ENCODE measurements at places on chromosomes 13 and 19. TPM values are rescaled to one million over a fixed set of nuclear protein-coding genes. Genes with fewer than 3 reads are reported as not detected.

FUZ gene
- total RNA-seq: 16.4 TPM

PTH2 gene
- total RNA-seq: not detected

SYT3 gene
- total RNA-seq: not detected

AXL gene
- total RNA-seq: 157 TPM

EMP3 gene
- 381 TPM for total RNA-seq

SPACA6 gene
- total RNA-seq: 2.6 TPM

ZNF761 gene
- total RNA-seq: 9.8 TPM

MISP gene
- total RNA-seq: not detected
